ENCODE measurements at places on chromosomes 16 and 17.

DNA sequence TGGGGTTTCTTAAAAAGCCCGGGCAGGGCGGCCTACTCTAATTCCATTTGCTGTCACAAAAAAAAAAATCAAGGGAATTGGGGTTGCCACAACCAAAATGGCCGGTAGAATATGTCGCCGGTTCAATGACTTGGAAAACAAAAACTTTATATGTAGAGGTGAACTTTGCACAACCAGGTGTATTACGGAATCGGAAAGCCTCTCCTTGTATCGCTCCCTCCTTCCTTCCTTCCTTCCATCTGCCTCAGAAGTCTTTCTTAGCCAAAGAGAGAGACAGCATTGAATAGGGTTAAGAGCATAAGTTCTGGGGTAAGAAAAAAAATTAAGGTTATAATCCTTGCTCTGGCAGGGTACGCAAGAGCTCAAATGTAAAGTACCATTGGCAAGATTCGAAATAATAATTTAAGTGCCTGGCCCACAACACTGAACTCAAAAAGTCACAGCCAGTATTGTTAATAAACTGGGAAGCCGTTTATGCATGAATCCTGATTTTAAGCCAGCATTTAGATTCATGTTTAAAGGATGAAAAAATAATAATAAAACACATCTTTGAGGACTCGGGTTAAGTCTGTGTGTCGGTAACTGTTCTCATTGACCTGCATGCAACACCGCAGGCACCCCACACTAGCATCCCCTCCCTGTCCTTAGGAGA is 522 bp upstream of the GLG1 start:
- no peak for DNase-seq

DNA sequence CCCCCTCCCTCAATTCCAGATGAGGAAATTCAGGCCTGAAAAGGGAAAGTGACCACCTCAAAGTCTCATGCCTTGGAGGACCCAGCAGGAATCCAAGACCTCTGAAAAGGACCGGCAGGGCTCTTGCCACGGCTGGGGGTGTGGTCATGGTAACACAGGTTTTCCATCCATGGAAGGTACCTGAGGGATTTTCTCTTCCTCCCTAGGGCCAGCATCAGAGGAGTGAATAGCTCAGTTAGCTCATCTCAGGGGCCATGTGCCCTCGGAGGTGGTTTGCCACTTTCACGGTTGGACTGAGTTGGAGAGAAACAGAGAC is 1.3 kb downstream of the CIITA start:
- no peak for DNase-seq

GRCh38 chr17:65857718-65858117 is 296.3 kb upstream of the AXIN2 start:
- no peak for DNase-seq

DNA sequence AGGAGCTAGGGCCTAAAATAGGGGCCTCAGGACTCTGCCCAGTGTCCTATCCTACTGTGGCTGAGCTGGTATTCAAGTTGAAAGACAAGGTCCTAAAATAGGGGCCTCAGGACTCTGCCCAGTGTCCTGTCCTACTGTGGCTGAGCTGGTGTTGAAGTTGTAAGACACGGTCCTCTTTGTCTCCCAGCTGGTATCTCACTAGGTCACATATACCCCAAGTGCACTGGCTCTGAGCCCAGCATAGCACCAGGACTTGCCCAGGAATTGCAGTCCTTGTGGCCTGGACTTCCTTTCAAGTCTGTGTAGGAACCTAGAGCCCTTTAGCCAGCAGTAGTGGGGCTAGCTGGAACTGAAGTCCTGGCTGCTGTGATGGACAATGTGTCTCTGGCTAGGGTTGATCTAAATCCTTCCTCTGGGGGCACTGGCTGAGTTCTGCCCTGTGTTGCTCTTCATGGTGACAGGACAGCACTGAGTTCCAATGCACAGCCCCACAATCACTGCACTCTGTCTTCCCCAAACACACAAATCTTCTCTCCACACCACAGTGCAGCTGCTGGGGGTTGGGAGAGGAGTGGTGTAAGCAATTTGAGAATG is 260.5 kb downstream of the HAPSTR1 start:
- no peak for DNase-seq

GRCh38 chr17:28001149-28001548 is 41.3 kb upstream of the NLK start:
- DNase-seq = no peak

- no peak for DNase-seq
Observed at GRCh38 chr17:60398227-60398959, 6.5 kb upstream of the USP32 start.

GRCh38 chr17:72372185-72372584 is 251.4 kb downstream of the SOX9 start:
- DNase-seq = no peak

DNA sequence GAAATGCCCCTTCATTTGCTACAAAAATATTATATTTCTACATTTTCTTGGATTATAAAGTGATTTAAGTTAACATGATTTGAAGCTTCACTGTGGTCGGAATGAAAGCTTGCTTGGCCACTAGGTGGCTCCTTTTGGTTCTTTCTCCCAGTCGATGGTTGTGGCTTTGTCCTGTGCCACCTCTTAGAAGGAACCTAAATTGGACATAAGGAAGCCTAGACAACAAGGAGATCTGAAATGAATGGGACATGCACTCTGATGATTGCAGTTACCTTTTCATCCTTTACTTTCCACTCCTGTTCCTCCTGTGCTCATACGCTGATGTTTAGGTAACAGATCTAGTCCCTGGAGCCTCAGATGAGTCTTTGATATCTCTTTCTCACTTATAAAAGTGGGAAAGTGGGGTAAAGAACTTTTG is 39.2 kb downstream of the FTO start:
- peak; percentile 11 for DNase-seq

GRCh38 chr17:58513267-58513964 is 1.0 kb downstream of the MTMR4 start:
- no peak for DNase-seq

DNA sequence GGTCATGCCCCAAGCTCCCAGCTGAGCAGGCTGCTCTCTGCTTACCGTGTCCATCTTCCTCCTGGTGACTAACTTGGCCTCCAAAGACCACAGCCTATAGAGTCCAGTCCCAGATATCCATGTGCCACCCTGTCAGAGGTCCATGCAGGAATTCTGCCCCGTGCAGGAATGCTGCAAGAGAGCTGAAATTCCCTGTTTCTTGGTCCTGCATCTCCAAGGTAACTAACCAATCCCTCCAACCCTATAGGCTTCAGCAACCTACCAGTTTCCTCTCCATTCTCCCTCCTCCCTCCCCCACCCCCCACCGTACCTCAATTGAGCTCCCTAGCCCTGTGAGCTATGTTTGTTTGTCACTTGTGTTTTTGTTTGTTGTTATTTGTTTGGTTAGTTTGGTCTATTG is 9.6 kb upstream of the MKS1 start:
- DNase-seq = no peak

DNA sequence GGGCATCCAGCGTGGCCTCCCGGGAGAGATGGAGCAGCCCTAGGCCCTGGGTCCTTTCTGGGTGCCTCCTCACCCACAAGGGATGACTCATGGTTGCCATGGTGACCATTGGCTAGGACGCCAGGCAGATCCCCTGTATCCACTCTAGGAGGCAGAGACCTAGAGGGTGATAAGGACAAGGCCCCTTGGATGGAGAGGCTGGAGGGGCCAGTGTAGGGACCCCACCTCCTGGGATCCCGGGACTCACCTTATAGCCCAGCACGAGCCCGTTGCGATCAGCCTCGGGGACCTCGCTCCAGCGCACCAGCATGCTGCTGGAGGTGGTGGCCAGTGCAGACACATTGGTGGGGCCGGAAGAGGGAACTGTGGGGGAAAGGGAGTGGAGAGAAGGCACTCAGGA is 82.2 kb upstream of the CDC42EP4 start:
- DNase-seq = no peak

GRCh38 chr16:85860413-85861094 is 38.4 kb upstream of the IRF8 start:
- no peak for DNase-seq

GRCh38 chr17:73588891-73589290 is 55.4 kb downstream of the SDK2 start:
- DNase-seq = no peak

- DNase-seq = no peak
Observed at GRCh38 chr16:974611-975261, 4.0 kb upstream of the LMF1 start.

- DNase-seq = no peak
Observed at GRCh38 chr16:82732461-82732860, 105.7 kb downstream of the CDH13 start.

GRCh38 chr17:9236286-9237052 is 215.2 kb downstream of the NTN1 start:
- no peak for DNase-seq

DNA sequence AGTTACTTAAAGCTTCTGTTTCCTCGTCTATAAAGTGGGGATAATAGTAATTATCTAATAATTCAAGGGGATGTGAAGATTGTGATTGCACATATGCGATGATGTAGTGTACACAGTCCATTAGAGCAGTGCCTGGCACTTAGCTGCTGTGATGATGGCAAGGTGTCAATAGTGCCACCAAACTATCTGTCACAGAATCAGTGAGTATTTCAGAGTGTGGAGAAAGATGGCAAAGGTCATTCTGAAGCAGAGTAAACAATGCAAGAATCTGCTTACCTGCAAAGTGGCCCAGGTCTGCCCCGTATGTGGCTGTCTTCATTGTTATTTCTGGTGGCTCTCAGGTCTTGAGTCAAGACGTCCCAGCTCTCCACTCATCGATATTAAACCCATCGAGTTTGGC is 15.1 kb downstream of the SYT17 start:
- DNase-seq = no peak

All from CD4-positive, alpha-beta T cell treated with Interleukin-6 for 4 hours (primary cell).